ENCODE measurements at places on chromosomes 16 and 17.

GRCh38 chr16:80720804-80721371, 83.5 kb downstream of the CDYL2 start:
- no peak for DNase-seq

GRCh38 chr17:68541816-68542215, 29.6 kb downstream of the PRKAR1A start:
- DNase-seq = no peak

GRCh38 chr17:22310717-22311686, 618.7 kb downstream of the KCNJ18 start:
- DNase-seq = no peak

- DNase-seq = no peak
Measured at GRCh38 chr17:920190-920589, 59.4 kb downstream of the NXN start.

GRCh38 chr16:86946981-86947380, 368.6 kb downstream of the FOXL1 start:
- no peak for DNase-seq

DNA sequence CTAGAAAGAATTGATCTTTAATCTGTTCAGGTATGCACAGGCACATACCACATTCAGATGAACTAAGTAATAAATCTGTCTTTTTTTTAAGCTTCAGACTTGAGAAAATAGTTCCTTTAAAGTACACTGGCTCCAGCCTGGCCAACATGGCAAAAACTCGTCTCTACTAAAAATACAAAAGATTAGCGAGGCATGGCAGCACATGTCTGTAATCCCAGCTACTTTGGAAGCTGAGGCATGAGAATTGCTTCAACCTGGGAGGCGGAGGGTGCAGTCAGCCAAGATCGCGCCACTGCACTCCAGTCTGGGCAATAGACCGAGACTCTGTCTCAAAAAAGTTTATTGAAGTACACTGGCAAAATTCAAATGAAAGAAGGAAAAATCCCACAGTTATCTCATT, 111.0 kb upstream of the NETO2 start:
- DNase-seq = no peak
